A549 (cell line): ENCODE measurements at places on chromosomes 13 and 19.

GRCh38 chr13:22967669-22968068 lies 213.1 kb upstream of the SGCG start:
- DNase-seq = no peak

- DNase-seq = no peak
Measured at GRCh38 chr13:53343361-53343744, 314.7 kb downstream of the OLFM4 start.

GRCh38 chr19:47447470-47448359 lies 24.0 kb downstream of the SLC8A2 start:
- peak; percentile 67 for DNase-seq

DNA sequence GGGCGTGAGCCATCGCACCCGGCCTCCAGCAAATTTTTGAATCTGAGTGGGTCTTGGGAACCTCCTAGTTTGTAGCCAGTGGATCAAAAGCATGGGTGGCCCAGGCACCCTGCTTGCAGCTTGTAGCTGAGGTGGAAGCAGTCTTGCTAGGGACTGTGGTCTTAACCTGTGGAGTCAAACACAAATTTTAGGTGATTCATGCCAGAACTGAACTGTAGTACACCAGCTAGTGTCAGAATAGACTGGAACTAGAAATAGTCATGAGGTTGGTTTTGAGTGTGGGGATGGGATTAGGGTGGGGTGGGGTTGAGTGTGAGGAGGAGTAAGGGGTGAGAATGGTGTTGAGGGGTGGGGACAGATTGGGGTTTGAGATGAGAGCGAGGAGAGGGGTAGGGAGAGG lies 5.8 kb downstream of the LIM2 start:
- no peak for DNase-seq

DNA sequence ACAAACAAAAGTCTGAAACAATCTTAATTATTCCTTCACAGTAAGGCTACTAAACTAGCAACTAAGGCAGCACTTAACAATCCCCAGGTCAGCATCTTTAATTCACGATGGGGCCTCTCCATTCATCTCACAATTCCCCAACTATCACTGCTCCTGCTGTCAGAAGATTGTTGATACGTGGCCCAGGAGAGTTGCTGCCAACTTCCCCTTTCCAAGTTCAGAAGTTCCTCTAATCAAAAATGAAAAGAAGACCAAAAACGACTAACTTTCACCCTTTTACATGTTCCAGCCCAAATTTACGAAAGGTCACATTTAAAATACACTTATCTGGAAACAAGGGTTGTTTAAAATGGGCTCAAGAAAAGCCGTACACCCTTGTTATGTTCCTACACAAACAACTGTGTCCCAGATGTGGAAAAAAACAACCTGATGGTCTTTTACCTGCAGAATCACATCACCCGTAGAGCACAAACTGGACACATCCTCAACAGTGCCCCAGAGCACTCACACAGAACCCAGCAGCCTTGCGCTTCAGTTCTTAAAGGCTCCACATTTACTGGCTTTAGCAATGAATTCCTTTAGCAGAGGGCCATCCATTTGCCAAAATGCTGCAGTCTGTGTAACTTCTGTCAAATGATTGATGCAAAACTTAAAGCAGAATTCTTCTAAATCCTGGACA lies 38.0 kb downstream of the PHF11 start:
- DNase-seq = no peak

DNA sequence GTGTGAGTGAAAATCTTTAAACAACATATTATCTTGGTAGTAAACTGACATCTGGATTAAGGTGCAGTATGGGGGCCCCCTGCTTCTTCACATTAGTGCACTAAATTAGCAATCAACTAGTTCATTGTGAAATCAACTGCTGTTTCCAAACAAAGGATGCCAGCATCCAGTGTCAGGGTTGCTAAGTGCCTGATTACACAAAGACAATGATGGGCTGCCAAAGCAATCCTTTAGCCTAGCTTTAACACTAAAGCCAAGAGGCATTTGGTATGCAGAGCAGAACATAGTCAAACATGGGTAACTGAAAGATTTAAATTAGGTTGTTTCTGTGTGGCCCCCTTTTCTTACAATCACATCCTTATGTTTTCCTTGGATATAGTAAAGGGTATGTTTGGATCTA lies 543.1 kb upstream of the SLITRK5 start:
- DNase-seq = no peak

- DNase-seq = no peak
Measured at GRCh38 chr13:46716821-46717220, 80.1 kb downstream of the ESD start.

DNA sequence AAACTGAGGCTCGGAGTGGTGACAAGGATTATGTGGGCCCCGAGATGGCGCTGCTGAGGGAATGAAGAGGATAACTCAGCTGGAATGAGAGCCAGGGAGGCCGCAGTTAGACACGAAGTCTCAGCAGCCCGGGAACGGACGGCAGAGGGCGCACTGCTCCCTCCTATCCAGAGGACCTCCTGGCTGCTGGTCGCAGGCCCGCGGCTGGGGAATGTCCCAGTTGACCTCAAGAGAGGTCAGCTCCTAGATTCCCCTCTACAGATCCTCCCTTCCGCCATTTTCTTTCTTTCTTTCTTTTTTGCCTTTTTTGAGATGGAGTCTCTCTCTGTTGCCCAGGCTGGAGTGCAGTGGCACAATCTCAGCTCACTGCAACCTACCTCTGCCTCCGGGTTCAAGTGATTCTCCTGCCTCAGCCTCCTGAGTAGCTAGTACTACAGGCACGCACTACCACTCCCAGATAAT lies 24.1 kb upstream of the ASPDH start:
- peak; percentile 95 for DNase-seq

- DNase-seq = no peak
Measured at GRCh38 chr13:54078271-54078870, 1049.8 kb downstream of the OLFM4 start.

DNA sequence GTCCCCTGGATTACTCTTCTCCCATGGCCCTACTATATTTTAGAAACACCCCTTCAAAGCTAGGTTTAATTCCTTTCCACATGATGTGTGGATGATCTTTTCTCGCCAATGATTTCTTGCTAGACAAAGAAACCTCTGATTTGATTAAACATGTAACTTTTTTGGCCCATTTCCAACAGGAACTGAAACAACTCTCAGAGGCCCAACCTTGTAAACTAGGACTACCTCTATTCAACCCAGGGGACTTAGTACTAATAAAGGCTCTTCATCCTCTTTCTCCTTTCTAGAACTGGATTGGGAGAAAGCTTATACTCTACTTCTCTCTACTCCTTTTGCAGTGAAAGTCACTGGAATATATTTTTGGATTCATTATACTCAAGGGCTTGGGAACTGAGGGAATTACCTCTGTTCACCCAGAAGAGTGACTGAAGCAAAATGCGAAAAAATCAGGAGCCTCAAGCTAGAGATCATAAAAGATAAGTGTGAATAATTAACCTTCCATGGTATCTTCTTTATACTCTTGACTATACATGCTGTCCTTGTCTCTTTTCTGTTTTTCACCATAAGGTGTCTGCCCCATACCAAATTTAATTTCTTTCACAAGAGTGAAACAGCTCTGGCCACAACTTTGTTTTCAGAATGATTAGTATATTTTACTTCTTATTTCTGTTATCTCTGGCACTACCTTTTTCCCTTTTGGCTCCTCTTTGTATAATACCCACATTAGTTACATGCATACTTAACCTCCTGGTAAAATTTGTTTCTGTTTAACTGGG lies 977.6 kb downstream of the SLITRK5 start:
- no peak for DNase-seq

DNA sequence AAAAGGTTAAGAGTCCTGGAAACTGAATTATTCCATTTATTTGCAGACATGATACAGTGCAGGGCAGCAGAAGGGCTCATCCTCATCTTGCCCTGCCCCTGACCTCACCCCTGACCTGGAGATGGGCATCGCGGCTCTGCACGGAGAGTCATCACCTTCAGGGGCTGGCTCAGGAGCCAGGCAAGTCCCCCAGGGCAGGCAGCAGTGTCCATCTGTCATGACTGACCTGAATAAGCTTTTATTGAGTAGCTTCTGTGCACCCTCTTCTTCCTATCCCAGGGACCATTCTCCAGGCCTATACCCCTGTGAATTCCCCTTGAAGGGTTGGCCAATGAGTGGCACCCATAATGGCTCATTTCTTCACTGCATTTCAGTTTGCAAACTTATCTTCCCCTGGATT lies 484.2 kb downstream of the ZNF536 start:
- DNase-seq = no peak

- no peak for DNase-seq
Measured at GRCh38 chr19:39514840-39515550, at the start of gene SELENOV. SELENOV (plus strand) TSS chr19:39515139; CDS start chr19:39515213, 74 bp downstream.

DNA sequence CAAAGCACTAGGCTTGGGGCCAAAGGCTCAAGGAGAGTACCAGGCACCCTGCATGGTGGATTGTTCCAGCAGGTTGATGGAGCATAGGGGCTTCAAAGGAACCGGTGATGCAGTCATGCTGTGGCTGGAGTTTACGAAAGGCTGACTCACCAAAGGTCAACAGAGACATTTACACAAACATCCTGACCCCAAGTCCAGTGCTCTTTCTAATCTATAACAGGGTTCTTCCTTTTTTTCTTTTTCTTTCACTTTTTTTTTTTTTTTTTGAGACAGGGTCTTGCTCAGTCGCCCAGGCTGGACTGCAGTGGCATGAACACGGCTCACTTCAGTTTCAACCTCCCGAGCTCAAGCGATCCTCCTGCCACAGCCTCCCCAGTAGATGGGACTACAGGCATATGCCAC lies 35.6 kb upstream of the TPTE2 start:
- peak; percentile 68 for DNase-seq

DNA sequence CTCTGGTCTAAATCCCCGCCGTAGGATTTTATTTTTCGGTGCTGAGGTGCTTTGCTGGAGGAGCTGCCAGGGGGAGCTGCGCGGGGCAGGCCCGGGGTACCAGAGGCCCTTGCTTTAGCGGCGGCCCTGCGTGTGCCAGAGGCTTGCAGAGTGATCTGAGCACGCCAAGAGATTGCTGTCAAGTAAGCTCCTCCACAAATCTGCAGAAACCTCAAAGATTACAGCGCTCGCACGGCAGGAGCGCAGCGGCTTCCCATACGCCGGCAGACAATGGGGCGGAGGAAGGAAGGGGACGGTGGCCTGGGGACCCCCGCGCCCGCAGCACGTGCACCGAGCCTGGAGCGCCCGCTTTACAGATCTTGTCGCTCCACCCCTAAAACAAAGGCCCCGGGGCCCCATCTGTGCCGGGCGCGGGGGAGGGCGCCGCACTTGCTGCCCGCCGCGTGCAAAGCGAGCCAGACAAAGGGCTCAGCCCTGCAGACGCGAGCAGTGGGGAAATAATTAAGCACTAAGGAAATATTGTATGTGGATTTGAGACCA lies 9.1 kb upstream of the C19orf12 start:
- DNase-seq = no peak

DNA sequence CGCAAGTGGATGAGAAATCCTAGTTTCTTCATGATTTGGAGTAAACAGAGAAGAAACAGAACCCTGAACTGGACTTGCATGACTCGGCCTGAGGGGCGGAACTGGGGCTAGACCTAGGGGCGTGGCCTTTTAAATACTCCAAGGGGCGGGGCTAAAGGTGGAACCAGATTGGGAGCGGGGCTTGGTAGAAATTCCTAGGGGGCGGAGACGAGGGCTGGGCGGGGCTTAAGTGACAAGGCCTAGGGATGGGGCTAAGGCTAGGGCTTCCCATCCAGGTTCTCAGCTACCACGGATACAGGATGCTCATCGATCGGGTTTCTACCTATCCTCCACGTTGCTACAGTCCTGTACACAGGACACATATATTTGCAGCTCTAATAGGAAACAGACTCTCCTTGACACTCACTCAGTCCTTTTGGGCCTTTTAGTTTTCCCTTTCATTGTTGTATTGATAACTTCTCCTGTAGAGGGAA lies 372 bp upstream of the ZNF699 start:
- peak; percentile 73 for DNase-seq

DNA sequence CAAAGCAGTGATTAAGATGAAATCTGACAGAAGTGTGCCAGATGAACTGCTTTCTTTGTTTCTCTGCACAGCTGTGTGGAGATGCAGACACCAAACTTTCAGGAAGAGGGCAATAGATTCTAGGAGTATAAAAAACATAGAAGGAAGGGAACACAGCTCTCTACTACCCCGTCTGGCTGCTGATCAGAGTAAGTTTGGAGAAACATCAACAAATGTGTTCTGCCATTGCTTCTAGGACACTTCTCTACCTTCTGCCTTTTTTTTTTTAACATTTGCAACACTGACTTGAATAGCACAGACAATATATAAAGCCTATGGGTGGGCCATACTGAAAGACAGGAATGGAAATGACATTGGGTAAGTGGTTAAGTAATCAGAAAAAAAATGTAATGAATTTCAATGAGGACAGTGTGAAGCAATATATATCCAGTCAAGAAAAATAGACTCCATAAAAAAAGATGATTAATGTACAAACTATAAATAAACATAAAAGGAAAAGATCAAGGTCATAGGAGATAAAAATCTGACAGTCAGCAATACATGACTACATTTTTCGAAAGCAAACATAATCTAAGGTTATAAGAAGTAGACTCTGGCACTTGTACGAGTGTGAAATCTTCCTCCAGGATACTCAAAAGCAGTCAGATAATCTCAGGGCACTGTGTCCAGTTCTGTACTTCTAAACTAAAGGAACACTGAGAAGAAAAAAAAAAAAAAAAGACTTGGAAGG lies 21.4 kb downstream of the NUFIP1 start:
- DNase-seq = no peak

GRCh38 chr13:97261254-97262005 lies 39.3 kb downstream of the MBNL2 start:
- no peak for DNase-seq

GRCh38 chr19:53147645-53148044 lies 11.2 kb downstream of the ZNF347 start:
- DNase-seq = no peak

- DNase-seq = no peak
Measured at GRCh38 chr13:90485436-90485835, 862.1 kb upstream of the MIR17HG start.

DNA sequence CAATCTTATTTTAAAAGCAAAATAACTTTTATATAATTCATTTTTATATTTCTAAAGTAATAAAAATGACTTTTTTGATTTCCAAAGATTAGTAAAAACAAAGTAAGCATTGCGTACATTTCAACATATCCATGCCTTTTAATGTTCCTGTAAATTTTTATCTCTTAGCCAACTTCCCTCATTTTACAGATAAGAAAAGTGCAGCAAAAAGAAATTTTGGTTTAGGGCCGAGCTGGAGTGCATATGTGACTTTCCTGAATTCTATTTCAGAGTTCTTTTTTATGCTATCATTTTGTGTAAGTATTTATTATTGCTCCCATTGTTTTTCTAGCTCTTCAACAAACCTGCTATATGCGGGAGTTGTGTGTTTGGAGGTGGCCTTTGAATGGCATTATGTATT lies 195.3 kb downstream of the NHLRC3 start:
- DNase-seq = no peak

GRCh38 chr13:71860547-71861138 lies 6.4 kb downstream of the DACH1 start:
- no peak for DNase-seq
